Hippocampal formation (tissue), 2 donors: ENCODE measurements at places on chromosomes 12 and 14.

GRCh38 chr12:59393506-59393905 lies 202.3 kb upstream of the SLC16A7 start:
- DNase-seq, result no peak

DNA sequence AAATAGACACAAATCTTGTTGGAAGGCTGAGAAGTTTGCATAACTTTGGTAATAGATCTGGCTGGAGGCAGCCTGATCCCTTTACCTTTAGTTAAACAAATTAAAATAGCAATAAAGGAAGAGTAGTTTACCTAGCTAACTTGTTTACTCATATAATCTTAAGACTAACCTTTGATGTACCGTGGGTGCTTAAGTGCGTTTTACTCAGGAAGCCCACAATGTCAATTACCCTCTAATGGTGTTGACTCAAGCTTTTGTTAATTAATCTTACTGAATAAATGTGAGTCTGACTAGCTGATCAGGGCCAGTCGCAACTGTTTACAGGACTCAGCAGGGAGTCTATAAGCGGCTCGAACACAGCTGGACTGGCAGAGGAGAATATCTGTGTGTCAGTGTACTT lies 51.5 kb downstream of the FAR2 start:
- DNase-seq, result no peak

GRCh38 chr14:55502746-55503284 lies 62.4 kb upstream of the TBPL2 start:
- DNase-seq, result no peak

DNA sequence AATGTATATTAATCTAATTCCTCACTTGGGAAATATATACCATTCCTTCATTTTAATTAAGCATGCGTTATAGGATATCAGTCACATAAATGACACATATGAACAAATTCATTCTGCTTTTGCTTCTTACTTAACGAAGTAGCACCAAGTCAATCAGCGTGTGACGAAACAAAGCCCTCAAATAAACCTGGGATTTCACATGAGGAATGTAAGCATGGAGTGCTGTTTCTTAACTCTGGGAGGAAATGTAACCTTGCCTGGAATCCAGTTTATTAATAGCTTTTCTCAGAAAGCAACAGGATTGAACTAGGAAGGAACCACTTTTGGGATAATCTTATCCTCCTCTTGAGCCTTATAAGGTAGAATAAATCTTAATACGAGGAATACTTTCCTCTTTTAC lies 72.0 kb downstream of the NIN start:
- DNase-seq, result no peak

DNA sequence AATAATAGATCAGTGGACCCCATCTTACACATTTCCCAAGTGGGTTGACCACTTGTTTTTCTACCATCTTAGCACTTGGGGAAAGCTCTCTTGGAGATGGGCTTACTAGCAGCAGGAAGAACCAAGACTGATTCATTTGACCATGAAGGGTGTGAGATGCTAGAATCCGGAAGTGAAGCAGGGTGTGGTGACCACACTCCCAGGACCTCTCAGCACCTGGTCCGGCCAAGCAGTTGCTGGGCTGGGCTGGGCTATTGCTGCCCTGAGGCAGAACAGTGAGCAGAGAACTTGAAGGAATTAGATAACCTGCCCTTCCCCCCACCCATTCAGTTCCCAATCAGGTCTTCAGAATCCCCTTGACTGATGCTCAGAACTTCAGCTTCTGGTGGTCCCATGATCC lies 24.4 kb downstream of the ADCY6 start:
- DNase-seq, result no peak

GRCh38 chr14:71400871-71401321 lies 493.6 kb downstream of the PCNX1 start:
- no peak for DNase-seq

DNA sequence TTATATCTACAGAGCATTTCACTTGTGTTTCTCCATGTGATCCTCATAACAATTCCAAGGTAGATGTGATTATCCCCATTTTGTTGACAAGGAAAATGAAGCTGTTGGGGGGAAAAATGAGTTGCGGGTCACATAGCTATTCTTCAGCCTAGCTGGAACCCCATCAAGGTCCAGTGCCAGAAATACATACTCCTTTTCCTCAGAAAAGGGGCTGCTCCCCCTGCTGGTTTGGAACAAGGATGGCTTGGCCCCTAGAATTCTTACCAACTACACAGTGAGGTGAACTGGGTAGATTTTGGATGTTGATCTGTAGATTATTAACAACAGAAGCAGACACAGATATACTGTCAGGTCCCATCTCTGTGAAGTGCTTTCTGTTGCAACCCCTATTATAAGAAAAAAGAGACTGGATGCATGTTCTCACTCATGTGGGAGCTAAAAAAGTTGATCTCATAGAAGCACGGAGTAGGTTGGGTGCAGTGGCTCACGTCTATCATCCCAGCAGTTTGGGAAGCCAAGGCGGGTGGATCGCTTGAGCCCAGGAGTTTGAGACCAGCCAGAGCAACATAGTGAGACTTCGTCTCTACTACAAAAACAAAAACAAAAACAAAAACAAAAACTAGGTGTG lies 8.9 kb downstream of the IKZF4 start:
- DNase-seq, result no peak
